ENCODE measurements at places on chromosomes 3 and 15.

DNA sequence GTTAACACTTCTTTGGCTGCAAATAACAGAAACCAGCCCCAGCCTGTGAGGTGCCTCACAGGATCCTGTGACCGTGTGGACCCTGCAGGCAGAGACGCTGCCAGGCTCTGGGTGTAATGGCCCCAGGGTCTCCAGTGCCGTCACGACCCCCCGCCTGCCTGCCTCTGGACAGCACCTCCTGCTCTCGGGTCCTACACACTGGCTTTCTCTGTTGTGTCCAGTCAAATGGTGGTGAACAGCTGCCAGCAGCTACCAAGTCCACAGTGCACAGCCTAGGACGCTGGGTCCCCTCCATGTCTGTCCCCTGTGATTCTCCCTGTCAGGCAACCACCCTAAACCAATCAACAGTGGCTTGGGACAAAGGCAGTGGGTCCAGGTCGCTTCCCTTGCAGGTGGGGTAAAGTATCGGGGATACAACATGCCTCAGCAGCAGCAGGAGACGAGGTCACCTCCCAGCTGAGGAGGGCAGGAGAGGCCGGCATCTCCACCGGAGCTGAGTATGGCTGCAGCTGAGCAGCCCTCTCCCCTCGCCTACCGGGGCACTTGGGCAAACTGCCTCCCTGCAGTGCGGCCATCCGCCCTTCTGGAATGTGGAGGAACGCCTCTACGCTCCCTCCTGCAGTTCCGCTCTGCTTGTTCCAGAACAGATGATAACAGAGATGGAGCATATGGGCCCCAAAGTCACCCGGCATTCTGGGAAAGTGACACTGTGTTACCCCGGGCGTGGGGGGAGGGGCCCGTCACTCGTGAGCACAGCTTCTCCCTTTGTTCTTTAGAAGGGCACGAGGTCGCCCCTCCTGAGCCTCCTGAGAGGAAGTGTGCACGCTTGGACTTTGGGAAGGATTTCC is 21.1 kb upstream of the SKOR1 start:
- no peak for DNase-seq

DNA sequence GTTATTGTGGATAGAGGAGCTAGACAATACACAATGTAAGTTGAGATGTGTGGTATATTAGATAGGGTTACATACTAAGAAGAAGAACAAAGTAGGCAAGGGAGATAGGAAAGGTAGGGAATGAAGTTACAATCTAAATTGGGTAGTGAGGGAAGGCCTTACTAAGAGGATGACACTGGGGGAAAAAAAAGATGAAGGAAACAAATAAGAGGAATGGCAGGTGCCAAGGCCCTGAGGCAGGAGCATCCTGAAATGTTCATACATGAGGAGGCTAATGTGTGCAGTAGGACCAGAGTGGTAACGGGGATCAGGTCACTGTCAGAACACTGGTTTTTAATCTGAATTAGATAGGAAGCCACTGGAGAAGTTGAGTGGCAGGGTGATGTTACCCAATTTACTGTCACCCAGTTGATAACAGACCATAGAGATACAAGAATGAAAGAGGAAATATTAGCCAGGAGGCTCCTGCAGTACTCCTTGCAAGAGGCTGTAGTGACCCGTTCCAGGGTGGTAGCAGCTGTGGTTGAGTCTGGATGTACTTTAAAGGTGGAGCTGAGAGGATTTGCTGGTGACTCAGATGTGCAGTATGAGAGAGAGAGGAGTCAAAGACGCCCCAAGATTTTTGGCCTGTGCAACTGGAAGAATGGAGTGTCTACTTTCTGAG is 14.4 kb downstream of the RTP1 start:
- DNase-seq, result peak; percentile 47

GRCh38 chr3:10883478-10884234 is 67.6 kb downstream of the SLC6A11 start:
- DNase-seq, result no peak

DNA sequence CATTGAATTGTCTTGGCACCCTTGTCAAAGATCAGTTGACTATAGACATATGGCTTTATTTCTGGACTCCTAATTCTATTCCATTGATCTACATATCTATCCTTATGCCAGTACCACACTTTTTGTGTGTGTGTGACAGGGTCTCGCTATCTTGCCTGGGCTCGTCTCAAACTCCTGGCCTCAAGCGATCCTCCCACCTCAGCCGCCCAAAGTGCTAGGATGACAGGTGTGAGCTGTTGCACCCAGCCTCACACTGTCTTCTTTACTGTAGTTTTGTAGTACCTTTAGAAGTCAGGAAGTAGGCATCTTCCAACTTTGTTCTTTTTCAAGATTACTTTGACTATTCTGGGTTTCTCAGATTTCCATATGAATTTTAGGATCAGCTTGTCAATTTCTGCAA is 24.3 kb downstream of the CDAN1 start:
- DNase-seq, result no peak

DNA sequence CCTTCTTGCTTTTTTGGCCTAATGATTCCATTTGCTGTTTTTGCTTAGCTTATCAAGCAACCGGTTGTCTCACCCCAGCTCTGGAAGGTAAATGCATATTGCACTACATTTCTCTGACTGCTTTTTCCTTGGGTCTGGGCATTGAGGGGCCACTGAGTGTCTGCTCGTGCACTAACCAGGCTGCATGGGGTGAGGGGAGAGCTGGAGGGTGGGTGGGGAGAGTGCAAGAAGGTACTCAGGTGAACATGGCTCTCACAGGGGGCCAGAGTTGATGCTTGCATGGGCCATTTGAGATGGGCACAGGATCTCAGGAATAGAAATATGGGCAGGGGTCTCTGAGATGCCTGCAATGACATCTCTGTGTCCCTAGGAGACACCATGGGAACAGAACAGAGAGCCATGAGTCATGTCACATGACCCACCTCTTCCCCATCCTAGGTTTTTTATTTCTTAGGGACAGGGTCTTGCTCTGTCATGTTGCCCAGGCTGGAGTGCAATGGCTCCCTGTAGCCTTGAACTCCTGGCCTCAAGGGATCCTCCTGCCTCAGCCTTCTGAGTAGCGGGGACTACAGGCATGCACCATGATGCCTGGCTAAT is 6.2 kb downstream of the ALPK3 start:
- DNase-seq, result no peak

GRCh38 chr15:25959100-25959499 is 96.0 kb upstream of the ATP10A start:
- no peak for DNase-seq

- no peak for DNase-seq
These were observed 3.4 kb upstream of the SYNM start for GRCh38 chr15:99101501-99101900.

DNA sequence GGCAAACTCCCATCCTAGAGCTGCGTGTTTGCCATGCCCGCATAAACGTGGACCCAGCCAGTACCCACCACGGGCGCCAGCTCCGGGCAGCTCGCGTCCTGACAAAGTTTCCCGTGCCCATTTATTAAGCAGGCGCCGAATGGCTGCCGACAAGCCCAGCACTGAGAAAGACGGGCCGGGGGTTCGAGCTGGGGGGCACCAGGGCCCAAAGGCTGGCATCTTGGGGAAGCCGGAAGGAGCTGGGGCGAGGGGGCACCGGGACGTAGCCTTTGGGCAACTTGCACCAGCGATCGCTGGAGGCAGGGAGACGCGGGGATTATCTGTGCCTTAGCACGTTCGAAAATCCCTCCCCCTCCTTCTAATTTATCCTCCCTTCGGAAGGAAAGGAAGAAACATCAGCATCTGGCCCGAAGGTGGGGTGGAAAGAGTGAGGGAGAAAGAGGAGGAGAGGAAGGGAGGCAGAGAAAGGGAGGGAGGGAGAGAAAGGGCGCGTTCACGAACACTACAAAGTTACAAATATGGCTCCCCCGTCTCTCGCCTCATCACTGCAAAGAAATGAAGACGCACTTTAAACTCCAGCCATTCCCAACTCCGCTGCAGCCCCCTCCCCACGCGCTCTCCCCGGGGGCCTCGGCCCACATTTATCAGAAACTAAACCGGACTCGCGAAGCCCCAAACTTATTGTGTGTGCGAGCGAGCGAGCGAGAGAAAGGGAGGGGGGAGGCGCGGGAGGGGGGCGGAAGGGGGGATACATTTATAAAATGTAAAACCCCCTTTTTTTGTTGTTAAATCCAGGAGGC is 1.0 kb downstream of the ANP32A start:
- peak; percentile 73 for DNase-seq

- no peak for DNase-seq
These were observed 548 bp upstream of the PSMD6 start for GRCh38 chr3:64023861-64024223.

DNA sequence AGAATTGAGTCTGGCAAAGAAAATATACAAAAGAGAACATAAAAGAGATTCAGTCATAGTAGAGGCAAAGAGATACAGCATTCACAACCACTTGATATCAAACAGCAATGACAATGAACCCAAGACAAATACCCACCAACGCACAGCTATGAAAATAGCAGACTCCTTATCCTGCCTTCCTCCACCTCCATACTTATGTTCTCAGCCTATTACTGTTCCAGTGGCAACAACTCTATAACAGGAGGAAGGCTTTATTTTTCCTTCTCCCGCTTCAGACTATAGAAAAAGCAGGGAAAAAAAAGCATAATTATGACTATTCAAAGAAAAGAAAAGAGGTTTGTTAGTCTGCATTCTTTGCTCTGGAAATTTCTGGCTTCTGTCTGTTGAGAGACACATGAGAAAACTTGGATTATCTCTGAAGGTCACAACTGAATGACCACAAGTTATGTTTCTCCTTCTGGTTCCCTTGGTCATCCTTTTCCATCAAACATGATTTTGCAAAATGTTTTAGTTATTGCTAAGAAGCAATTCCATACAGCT is 81.2 kb upstream of the PLXND1 start:
- DNase-seq, result no peak
